Left renal cortex interstitium (tissue), 4 donors: ENCODE measurements at places on chromosomes 6 and 20.

DNA sequence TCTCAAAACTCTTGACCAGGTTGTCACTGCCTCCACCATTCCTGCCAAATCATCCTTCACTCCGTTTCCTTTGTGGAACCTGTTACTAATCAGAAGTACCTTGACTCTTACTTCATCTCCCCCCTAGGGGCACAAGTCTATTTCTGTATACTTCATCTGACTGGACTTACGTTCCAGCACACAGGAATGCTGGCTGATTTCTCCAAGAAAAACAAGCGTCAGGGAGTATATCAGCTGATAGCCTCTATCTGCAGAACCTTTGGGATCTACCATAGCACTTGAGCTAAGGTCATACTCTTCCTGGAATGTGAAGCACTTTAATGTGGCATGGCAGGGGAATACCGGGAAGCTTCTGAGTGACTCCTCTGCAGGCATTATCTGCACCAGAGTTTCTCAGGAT lies 178.1 kb upstream of the MOCS1 start:
- DNase-seq, result no peak

DNA sequence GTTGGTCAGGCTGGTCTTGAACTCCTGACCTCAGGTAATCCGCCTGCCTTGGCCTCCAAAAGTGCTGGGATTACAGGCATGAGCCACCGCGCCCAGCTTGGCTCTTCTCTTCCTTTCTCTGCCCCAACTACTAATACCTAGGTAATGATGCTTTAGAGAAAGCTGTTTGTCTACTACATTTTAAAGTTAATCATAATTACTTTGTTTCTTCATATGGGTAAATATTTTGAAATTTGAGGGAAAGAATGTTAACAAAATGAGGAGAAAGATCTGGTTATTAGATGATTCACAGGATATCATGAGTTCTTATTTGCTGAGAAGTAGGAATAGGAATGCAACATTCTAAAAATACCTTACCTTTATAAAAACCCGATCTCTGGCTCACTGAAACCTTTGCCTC lies 18.4 kb upstream of the PTPRK start:
- DNase-seq, result no peak

- peak; percentile 45 for DNase-seq
These were observed 39.6 kb downstream of the ESR1 start for GRCh38 chr6:151847064-151847463.

GRCh38 chr6:44016131-44016870 lies 111.0 kb downstream of the MRPL14 start:
- no peak for DNase-seq

GRCh38 chr20:13264907-13265306 lies 43.8 kb downstream of the ISM1 start:
- no peak for DNase-seq
